ENCODE measurements at places on chromosomes 12 and 14. TPM values are rescaled to one million over a fixed set of nuclear protein-coding genes. Genes with fewer than 3 reads are reported as not detected.

Gene GPR135
- 6.3 TPM for total RNA-seq

GRCh38 chr12:115137812-115138521 lies 454.0 kb upstream of the TBX3 start:
- no peak for DNase-seq

Gene BCL2L2
- total RNA-seq: 21.3 TPM

DNA sequence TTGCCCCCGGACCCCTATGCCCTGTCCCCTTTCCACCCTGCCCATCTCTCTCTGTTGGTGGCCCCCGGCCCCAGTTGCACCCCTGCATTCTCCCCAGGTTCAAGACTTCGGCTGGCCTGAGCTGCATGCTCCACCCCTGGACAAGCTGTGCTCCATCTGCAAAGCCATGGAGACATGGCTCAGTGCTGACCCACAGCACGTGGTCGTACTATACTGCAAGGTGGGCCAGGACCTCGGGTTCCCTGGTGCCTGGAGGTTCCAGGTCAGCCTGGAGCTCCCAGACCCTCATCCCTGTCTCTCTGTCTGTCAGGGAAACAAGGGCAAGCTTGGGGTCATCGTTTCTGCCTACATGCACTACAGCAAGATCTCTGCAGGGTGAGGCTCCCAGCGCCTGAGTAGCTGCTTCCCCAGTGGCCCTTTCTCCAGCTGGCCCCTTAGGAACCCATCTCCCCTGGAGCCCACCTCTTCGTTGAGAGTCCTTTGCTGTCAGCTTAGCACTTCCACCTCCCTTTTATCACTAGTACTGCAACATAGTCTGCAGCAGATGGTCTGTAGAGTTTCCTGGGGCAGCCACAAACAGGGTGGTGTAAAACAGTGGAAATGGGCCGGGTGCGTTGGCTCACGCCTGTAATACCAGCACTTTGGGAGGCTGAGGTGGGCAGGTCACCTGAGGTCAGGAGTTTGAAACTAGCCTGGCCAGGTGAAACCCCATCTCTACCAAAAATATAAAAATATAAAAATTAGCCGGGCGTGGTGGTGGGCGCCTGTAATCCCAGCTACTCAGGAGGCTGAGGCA lies 5.8 kb downstream of the TNS2 start:
- DNase-seq: no peak

DNA sequence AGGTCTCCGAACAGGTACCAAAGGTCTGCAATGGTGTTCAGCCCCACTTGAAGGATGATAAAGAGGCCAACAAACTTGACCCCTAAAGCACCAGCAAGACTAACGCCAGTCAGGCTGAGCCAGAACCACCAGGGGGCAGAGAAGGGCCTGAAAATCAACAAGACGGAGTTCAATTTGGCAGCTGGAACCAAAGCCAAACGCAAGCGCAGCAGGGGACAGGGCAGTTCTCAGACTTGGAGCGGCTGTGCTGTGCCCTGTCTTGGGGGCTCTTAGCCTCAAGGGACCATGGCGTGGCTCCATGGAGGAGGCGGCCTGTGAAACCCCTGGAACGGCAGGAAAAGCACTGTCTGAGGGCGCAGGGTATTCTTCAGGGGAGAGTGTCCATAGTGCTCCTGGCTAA lies 19.6 kb downstream of the POMT2 start:
- DNase-seq: peak; percentile 80

Gene SARNP
- 73.8 TPM for total RNA-seq

GRCh38 chr14:73744175-73744867 lies 30.1 kb upstream of the PNMA1 start:
- no peak for DNase-seq

Gene JAG2
- total RNA-seq: 17.6 TPM

- DNase-seq: no peak
Observed at GRCh38 chr12:92566448-92567019, 136.3 kb upstream of the PLEKHG7 start.

All from Calu3 (cell line).